ENCODE measurements at places on chromosomes 7 and 10.
A peak's percentile ranks its signal among the peaks of the same experiment; 100 is the strongest.

DNA sequence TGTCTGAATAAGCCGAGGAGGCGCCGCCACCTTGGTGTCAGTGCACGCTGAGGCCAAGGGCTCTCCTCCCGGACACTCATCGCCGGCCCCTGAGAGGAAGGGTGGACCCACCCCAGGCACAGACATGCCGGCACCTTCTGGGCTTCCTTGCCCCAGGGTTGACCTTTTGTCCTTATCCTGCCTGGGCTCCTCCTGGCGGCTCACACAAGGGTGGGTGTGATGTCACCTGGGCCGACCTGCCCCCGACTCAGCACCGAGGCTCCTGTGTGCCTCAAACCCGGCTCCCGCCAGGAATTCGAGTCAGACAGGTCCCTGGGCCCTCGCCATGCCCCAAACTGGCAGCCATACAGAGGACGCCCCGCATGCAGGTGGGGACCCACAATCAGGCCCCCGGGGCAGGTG lies 17.7 kb upstream of the CFAP46 start:
- DNase-seq, result no peak

DNA sequence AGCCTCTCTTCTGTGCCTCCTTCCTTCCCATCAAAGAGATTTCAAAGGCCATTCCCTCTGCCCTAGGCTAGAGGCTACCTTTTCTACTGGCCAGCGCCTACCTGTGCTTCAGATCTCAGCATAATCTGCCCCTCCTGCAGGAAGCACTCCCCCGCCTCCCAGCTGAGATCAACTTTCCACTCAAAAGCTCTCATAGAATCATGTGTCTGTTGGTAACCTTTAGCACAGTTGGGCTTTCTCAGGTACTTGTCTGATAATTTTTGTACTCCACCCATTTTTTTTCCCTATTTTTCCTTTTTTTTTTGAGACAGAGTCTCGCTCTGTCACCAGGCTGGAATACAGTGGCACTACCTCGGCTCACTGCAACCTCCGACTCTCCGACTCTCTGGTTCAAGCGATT lies 231.0 kb upstream of the PRSS58 start:
- no peak for DNase-seq

GRCh38 chr7:72710983-72711382 lies 117.0 kb downstream of the TYW1B start:
- no peak for DNase-seq

GRCh38 chr7:33155811-33156210 lies 26.4 kb downstream of the BBS9 start:
- DNase-seq, result no peak

DNA sequence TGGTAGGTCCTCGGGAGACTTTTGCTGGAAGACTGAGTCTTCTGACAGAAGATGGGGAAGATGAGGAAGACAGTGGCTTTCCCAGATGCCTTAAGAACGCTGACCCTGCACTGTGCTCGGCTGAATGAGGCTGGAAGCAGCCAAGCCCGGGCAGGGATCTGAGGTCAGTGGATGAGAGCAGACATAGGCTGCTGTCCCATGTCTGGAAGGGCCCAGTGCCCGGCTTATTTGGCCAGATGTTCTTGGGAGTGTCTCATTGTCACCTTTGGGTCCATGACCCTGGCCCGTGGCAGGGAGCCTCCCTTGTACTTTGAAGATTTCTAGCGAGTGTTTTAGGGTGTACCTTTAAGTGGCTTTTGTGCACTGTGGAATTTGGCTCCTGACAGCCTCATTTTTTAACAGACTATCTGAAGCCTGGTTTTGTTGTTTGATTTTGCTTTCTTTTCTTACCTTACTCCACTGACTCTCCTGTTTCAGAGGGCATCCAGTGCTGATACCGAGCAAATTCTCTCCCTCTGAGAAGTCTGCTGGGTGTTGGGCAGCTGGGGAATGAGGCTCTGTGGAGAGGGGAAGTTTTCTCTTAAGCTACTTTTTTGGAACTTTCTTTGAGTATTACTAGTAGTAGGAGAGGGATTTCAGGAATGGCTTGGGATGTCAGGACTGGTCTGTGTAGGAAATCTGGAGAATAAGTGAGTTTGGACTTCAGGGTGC lies 61.4 kb downstream of the CREB5 start:
- no peak for DNase-seq

DNA sequence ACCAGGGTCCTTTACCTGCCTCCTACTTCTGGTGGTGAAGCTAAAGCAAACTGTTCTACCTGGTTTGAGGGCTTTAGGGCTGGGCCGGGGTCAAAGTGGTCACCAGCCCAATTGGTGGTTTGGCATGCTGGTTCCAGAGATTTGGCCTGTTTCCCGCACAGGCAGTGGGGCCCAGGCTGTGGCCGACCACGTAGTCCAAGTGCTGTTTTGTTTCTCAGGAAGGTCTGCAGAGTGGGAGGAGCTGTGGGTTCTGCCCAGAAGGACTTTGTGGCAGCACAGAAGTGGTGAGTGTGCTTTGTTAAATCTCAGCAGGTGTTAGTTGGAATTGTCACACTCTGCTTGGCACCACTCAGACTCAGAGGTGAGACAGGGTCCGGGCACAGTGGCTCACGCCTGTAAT lies 85.8 kb downstream of the MKX start:
- no peak for DNase-seq

- DNase-seq, result peak; percentile 31
These were observed 109.8 kb upstream of the NOBOX start for GRCh38 chr7:144513334-144513733.

- DNase-seq, result no peak
These were observed 61.2 kb downstream of the NEURL1 start for GRCh38 chr10:103554488-103555324.

GRCh38 chr7:95263785-95264362 lies 60.5 kb downstream of the PON1 start:
- DNase-seq, result no peak

GRCh38 chr10:63683686-63684085 lies 162.5 kb downstream of the REEP3 start:
- DNase-seq, result no peak

DNA sequence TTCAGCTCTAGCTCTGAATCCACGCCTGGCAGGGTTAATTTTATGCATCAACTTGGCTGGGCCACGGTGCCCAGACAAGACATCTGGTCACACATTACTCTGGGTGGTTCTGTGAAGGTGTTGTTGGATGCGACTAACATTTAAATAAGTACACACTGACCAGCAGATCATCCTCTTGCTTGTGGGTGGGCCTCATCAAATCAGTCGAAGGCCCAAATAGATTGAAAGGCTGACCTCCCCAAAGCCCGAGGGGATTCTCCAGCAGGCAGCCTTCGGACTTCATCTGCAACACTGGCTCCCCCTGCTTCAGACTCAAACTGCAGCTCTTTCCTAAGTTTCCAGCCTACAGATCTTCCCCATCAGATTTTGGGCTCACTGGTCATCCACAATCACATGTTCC lies 53.6 kb downstream of the SFMBT2 start:
- no peak for DNase-seq

- DNase-seq, result peak; percentile 66
These were observed 217.8 kb upstream of the MKLN1 start for GRCh38 chr7:131109759-131110296.

- DNase-seq, result no peak
These were observed 669.5 kb upstream of the GHITM start for GRCh38 chr10:83469728-83470331.

GRCh38 chr10:113627836-113628235 lies 36.0 kb downstream of the NRAP start:
- DNase-seq, result no peak

DNA sequence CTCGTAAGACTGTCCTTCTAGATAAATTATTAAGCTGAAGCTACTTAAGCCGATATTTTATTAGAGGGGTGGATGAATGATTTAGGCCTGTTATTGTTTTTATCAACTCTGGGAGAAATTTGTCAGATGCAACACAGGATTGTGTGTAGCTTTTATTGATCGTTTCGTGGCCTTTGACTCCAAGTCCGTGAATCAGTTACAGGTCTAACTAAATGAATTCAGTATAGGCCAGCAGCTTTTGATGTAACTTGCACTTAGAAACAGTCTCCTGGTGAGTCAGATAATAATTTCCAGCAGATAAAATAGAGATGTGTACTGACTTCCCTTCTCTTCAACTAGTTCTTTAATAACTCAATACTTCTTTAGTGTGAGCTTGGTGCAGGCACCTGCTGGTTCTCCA lies 341.7 kb upstream of the SMIM30 start:
- no peak for DNase-seq

GRCh38 chr10:114930320-114930719 lies 7.7 kb upstream of the TRUB1 start:
- no peak for DNase-seq

DNA sequence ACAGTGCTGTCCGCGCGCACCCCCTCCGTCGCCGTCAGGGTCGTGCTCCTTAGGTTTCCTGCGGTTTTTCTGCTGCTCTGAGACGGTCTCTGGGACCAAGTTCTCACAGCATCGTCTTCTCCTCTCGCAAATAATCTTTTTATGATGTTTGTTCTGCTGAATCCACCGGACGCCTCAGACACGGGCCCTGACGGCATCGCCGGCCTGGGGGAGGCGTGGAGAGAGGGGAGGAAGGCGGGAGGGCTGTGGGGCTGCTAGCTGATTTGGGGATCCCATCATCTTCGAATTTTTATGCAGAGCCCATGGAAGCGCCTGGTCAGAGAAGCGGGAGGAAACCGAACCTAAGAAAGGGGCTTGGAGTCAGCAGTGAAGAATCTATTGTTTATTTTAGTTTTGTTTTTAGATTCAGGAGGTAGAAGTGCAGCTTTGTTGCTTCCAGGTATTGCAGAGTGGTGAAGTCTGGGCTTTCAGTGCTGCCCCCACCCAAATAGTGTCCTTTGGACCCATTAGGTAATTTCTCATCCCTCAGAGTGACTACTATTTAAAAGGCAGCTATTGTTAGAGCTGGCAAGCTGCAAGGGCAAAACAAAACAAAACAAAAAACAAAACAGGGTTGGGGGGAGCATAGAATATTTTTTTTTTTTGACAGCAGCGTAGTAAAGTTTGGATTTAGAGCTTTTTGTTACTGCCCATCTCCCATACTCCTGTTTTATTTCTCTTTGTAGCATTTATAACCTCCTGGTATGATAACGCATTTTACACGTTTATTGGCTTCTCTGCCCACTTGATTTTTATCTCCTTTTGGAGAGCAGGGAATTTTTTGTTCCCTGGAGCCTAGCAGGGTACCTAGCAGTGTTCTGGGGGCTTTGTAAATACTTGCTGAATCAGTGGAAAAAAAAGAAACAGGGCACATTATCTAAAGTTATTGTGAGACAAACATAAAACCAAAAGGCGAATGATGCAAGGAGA lies 92.6 kb downstream of the SPAG6 start:
- DNase-seq, result no peak

- DNase-seq, result no peak
These were observed 86.7 kb downstream of the ZMIZ1 start for GRCh38 chr10:79155301-79156081.

DNA sequence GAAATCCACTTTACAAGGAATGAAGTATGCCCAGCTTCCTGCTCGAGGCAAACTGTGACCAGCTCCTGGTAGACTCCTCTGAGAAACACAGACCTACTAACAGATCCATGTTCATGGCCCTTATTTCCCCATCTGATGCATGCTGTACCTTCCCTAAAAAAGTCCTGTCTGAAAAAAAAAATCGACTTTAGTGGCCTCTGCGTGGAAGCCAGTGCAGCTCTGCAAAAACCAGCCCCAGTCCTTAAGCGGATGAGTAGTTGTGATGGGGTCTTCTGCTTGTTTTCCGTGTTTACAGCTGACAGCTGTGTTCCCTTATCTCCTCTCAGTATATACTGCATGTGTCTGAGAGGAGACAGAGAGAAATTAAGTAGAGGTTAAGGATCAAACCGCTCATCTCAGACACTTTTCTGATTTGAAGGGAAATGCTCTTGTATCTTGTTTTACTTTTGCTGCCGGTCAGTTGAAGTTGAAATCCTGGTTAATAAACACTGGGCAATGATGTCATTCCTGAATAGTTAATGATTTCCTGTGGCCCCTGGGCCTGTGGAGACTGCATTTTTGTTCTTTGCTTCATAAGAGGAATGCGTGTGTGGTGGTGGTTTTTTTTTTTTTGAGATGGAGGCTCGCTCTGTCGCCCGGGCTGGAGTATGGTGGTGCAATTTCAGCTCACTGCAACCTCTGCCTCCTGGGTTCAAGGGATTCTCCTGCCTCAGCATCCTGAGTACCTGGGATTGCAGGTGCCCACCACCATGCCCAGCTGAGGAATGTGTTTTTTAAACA lies 67.6 kb downstream of the DOCK1 start:
- no peak for DNase-seq

DNA sequence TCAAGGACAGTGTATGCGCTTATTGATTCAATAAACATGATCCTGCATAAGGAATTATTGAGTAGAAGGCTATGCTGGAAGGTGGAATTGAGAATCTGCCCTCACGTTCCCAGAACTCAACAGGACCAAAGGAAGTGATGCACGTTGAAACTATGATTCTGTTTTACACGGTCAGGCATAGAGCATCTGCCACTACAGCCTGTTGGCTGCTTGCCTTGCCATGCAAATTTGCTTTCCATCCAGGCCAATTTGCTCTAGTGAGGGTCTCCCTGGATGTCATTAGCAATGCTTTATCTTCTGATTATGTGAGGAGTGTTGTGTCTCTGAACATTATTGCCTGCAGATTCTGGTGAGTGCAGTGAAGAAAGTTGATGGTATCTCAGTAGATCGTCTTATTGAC lies 132.9 kb downstream of the ADRA2A start:
- DNase-seq, result no peak

DNA sequence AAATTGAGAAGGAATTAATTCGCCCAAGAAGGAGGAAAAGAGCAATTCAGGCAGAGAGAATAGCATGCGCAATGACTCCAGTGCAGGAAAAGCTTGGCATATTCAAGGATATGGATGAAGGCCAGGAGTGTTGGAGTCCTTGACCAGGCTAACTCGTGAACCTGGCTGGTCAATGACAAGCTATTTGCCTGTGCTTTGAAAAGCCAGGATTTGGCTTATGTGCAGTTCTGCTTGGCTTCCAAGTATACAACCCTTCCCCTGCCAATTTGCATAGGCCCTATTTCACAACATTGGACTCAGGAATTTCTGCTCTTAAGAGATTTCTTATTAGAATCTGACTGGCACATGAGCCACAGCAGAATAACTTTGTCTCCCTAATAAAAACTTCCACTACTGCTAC lies 72.3 kb upstream of the SP8 start:
- DNase-seq, result no peak

DNA sequence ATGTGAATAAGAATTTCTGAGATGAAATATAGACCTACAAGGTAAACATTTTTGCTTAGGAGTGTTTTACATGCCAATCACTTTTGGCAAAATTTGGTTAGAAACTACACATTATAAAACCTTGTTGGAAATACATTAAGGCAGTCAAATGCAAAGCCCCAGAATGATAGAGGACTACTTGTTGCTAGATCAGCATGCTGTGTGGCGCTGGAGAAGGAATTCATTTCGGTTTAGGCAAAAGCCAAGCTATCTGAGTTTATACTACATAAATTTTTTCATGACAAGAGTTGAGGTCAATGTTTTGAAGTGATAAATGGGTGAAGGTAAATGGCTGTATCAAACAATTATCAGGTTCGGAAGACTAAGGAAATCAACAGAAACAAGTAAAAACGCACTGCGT lies 2.3 kb downstream of the BMPER start:
- no peak for DNase-seq

Data from NCI-H1105 (cell line).